NCI-H526 (cell line): ENCODE measurements at places on chromosomes 11 and 22.
A peak's percentile ranks its signal among the peaks of the same experiment; 100 is the strongest.

GRCh38 chr22:39494471-39495120, 7.5 kb upstream of the MIEF1 start:
- DNase-seq, result no peak

GRCh38 chr11:115347106-115347505, 157.1 kb downstream of the CADM1 start:
- DNase-seq, result no peak

DNA sequence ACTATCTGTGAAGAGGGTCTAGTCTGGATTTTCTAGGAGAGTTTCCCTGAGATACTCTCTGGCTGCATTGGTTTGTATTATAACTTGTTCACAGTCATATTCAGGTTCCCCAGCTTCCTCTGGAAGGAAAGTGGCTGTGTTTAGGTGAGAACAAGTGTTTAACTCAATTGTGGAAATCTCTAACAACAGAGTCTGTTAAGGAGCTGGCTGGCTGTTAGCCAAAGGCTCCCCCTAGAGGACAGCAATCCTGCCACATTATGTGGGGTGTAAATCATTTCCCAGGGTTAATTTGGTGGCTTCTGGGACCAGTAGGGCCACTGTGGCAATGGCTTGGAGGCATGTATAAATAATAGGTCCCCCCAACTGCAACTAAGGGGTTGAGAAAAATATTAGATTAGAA, 18.4 kb downstream of the MS4A6E start:
- DNase-seq, result peak; percentile 28

DNA sequence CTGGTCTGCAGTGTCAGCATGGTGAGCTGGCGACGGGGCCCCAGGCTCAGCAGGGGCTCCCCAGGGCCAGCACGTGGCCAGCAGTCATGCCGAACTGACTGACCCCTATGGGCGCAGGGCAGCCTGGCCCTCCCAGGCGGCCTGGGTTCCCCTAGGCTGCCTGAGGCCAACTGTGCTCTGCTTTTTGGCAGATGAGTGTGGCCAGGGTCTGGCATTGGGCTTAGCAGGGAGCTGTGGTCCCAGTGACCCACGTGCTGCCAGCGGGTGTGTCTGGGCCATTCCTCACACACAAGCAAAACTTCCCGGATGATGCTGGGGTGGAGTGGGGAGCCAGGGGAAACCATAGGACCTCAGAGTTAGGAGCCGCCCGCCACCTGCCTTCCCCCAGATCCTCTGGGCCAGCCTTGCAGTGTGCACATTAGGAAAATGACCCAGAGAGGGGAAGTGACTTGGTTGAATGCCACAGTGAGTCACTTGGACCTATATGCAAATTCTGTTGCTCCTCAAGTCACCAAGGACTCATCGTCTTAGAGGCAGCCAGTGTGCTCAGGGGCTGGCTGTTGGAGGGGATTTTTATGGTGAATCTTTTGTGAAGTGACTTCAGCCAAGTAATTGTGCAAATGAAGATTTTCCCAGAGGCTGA, 6.5 kb downstream of the ADORA2A start:
- no peak for DNase-seq
